Stimulated activated CD4-positive, alpha-beta T cell treated with anti-CD3 and anti-CD28 coated beads, Interleukin-4, amount 100 ng/mL, for 1 hour (primary cell): ENCODE measurements at places on chromosomes 5 and 9.

GRCh38 chr9:112283582-112284253, 49.7 kb downstream of the PTBP3 start:
- no peak for DNase-seq

- DNase-seq: no peak
These were observed 75.3 kb downstream of the SLC1A3 start for GRCh38 chr5:36681711-36682110.

DNA sequence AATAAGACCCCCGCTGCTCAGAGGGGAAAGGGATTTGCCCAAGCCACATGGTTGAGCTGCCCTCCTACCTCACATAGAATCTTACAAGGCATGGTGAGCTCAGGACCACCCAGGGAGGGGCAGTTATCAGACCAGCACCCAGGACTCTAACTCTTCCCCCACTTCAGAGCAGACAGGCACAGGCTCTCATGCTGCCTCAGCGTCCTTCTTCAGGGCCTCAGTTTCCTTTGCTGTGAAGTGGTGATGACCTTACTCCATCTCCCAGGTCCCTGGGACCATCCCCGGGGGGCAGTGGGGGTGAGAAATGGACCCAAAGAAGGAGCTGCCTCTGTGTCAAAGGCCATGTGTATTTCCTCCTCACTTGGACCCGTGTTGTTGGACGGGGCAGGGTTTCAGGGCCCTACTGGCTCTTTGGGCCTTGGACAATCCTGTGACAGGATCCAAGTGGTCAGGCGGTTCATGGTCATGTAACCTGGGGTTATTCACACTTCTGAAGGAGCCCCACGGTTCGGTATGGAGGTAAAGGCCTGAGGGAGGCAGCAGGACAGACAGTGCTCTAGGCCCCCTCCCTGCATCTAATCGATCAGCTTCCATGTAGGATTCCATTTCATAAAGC, 31.7 kb upstream of the CSF1R start:
- DNase-seq: no peak

DNA sequence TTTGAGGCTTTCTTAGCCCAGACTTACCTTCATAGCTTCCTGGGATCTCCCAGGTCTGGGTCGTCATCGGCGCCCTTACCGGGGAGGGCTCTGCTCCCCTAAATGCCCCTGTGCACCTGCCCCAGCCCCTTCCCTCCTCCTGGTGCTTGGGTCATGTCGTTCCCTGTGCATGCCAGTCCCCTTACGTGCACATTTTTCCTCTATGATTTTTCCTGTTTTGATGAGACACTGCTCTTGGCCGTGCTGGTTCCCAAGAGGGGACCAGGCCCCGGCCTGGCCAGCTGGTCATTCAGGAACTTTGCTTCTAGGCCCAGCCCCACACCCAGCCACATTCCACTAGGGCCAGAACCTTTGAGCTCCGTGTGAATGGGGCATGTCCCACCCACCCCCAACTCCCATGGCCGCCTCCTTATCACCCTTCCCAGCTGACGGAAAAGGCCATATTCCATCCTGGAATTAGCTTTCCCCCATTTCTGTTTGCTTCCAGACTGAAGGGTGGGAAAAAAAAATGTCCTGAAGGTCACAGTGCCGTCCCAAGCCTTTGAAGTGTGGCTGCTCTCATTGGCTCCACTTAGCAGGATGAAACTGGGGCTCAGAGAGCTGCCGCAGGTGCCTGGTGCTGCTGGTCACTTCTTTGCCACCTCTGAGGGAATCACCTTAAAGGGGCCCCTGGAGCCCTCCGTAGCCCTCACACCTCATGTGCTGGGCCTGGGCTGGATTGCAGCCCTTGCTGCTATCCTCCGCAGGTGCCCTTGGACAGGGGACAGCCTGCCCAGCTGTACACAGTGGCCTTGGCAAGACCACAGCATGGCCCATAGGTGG, 25.1 kb downstream of the ERGIC1 start:
- DNase-seq: no peak

- DNase-seq: no peak
These were observed 17.9 kb upstream of the RAB14 start for GRCh38 chr9:121219530-121219929.

- no peak for DNase-seq
These were observed 153.7 kb downstream of the INSYN2B start for GRCh38 chr5:169826618-169827017.

DNA sequence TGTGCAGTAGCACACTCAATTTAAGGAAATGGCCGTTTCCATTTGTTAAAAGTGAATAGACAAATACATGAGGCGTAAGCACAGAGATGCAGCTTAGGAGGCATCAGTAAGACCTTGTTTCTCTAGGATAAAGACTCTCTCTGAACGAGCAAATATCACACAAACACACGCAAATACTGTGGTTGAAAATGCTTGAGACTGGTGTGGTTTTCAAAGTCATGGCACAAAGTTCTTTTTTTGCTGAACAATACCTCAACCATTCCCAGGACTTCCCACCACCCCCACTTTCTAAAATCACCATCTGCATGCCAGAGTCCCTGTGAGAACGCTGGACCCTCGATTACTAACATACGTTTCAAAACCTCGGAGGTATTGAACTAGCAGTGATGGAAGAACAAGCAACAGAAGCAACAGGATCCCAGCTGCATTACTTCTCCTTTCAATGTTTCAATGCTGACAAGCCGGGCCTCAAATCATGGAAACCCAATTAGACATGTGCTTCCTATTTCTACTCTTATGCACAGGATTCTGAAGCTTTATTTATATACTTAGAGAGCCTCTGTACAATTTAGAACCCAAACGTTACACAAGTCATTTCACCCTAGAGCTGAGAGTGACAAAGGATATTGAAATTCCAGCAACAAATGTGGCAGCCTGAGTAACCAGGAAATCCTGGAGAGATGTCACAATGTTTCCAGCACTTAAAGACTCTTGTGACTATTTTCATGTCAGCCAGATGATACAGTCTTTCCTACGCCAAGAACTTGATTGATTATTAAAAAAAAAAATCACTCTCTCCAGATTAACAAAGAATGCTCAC, 63.9 kb downstream of the CDC14B start:
- DNase-seq: no peak

DNA sequence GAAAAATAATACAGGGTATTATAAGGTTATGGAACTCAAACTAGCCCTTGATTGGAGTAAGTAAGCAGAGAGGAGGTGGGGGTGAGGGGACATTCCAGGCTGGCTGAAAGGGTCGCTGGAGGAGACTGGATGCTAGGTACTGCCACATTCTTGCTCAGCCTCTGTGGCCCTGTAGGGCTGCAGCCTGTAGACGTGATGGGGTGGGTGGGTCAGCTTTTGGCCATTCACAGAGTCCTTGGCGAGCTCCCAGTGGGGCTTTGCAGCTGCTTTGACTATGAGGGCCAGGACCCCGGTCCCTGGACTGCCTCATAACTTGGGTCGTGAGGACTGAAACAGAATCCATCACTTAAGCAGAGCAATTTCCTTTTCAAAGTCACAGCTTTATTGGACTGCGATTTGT, 4.2 kb upstream of the GDNF start:
- DNase-seq: no peak

GRCh38 chr5:12016159-12016746, 112.0 kb upstream of the CTNND2 start:
- DNase-seq: no peak

DNA sequence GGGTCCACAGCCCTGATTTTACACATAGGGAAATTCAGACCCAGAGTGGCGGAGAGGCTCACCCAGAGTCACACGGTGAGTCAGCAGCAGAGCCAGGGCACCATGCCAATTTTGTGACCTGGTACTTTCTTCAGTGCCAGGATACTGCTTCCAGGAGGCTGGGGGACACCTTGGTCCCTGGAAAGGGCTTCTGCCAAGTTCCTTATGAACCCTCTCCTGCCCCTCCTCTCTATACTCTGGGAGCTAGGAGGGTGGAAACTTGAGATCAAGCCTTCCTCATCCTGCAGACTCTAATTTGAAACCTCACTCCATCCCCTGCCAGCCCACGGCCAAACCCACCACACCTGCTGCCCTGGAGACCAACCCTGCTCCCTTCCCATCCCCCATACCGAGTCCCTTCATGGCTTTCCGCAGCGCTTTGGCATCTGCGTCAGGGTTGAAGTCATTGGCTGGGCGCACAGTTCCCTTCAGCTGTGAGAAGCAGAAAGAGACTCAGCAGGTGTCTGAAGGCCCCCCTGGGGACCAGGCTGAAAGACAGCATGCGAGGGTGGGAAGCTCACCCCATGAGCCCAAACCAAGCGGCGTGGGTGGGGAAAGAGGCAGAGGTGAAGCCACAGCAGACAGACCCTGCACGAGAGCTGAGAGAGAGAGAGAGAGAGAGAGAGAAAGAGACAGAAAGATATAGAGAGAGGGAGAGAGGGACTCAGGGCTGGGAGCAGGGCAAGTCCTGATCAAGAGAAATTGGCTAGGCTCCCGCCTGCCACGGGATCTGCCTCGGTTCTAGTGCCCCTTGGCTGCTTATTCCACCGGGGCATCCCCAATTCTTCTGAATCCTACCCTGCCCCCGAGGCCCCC, 33.5 kb downstream of the ANXA6 start:
- peak; percentile 57 for DNase-seq
